ENCODE measurements at places on chromosomes 3 and 15. TPM values are rescaled to one million over a fixed set of nuclear protein-coding genes. Genes with fewer than 3 reads are reported as not detected.

ZNF662 gene
- total RNA-seq = not detected

DNA sequence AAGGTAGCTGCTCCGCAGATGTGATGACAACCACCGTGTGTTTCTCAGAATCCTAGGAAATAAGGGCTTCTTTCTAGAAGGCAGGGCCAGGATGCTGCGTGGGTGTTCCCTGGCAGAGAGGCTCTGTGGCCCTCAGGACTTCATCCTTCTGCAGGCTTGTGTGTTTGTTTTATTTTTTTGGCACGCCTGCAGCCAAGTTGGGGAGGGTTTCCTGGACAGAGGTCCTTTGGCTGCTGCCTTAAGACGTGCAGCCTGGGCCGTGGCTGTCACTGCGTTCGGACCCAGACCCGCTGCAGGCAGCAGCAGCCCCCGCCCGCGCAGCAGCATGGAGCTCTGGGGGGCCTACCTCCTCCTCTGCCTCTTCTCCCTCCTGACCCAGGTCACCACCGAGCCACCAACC, at the start of gene CLEC3B:
Gene CLEC3B, plus strand, starts transcription at position 266 of the 400 bp plus-strand sequence. Its CDS starts 60 bp downstream, at position 326.
- DNase-seq = no peak

DNA sequence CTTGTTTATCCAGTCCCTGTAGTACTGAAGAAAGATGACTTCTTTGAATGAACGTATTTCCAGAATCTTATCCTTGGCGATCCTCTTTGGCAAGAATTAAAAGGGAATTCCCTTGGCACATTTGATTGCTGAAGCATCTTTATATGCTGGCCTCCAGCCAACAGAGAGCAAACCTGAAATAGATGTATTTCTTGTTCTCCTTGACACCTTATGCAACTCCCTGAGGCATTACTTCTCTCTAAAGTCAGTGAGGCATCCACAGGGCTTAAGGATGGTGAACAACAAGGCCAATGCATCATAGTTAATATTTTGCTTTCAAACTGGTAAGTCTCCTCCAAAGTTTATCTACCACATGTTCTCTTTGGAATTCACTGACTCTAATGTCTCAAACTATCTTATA, 450.9 kb upstream of the THRB start:
- DNase-seq = no peak

DNA sequence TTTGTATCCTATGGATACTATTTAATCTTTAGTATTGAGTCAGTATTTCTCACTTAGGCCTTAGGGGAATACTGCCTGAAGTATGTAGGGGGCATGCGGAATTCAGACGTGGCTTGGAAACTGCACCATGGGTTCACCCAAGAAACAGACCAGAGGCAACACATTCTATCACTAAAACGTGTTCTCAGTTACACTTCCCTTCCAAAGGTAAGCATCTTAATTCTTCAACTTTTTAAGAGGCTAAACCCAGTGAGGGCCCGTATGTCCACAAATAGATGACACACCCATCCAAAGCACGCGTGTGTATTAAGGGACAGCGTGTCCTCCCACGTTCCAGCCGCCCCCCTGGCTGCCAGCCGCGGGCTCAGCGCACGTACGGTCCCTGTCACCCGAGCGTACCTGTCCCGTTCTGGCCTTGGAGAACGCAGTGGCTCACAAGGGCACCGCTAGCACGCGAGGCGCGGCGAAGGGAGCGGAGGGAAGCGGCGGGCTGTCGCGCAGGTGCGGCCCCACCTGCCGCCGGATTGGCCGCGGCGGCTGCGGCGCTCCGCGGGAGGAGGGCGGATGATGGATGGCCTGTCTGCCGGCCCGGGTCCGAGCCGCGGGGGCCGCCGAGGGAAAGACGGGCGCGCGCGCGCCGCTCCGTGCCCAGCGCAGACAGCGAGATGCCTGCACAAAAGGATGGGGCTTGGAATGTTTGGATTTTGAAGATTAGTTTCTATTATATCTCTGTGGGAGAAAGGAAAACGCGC, 1003.9 kb upstream of the NR2F2 start:
- DNase-seq = no peak

GRCh38 chr3:13125092-13126015, 52.1 kb upstream of the IQSEC1 start:
- DNase-seq = no peak

Data from A172 (cell line).